ENCODE measurements at places on chromosomes 5 and 9. TPM values are rescaled to one million over a fixed set of nuclear protein-coding genes. Genes with fewer than 3 reads are reported as not detected.

HDAC3 gene
- 57.1 TPM for total RNA-seq

SGTB gene
- 28.2 TPM for total RNA-seq

NUTM2F gene
- not detected for total RNA-seq

DNA sequence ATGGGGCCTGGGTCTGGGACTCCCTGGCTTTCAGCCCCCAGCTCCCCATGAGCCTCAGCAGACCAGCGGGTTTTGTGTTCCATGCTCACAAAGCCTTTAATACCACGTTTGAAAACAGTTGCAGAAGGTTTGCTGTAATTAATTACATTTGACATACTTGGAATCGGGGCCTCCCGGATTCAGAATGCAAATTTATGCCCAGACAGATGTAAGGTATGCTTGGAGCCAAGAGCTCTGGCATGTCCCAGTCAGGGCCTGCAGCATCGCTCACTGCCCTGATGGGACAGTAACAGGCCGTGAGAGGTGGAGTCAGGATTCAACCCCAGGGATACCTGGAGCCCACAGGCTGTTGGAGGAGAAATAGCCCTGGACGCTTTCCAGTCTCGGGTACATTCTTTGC lies 12.2 kb downstream of the ZNF618 start:
- DNase-seq = no peak

DNA sequence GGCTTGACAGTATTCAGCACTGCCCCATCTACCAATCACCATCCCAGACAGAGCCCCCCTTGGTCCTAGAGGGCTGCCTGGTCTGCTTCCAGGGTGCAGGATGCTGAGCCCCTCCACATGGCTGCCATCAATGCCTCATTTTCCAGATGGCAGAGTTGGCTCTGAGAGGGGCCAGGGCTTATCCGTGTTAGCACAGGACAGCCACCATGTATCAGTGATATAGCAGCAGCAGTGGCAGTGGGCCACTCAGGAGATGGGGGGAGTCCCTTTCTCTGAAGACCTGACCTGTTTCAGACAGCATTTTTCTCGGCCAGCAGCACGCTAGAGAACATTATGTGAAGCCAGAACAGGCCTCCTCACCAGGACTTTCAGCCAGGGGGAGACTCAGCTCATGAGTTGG lies 1.6 kb upstream of the SMIM32 start:
- DNase-seq = no peak

- DNase-seq = no peak
Observed at GRCh38 chr9:79940919-79941318, 369.2 kb downstream of the TLE4 start.

- DNase-seq = no peak
Observed at GRCh38 chr5:142817949-142818431, 47.8 kb downstream of the ARHGAP26 start.

GRCh38 chr5:158513490-158514318 lies 586.0 kb downstream of the EBF1 start:
- DNase-seq = no peak

DNA sequence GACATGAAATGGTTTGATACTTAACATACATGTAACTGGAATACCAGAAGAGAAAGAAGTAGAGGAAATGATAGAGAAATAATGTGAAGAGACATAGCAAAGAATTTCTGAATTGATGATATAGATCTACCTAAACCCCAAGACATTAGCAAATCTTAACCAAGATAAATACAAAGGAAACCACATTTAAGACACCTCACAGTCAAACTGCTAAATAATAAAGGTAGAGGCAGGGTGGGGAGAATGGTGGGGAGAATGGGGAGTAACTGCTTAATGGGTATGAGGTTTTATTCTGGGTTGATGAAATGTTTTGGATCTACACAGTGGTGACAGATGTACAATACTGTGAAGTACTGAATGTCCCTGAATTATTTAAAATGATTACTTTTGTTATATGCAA lies 17.5 kb downstream of the CARNMT1 start:
- no peak for DNase-seq

GRCh38 chr5:137791387-137791786 lies 37.2 kb upstream of the HNRNPA0 start:
- no peak for DNase-seq

- DNase-seq = no peak
Observed at GRCh38 chr5:31680528-31680927, 41.6 kb downstream of the PDZD2 start.

DNA sequence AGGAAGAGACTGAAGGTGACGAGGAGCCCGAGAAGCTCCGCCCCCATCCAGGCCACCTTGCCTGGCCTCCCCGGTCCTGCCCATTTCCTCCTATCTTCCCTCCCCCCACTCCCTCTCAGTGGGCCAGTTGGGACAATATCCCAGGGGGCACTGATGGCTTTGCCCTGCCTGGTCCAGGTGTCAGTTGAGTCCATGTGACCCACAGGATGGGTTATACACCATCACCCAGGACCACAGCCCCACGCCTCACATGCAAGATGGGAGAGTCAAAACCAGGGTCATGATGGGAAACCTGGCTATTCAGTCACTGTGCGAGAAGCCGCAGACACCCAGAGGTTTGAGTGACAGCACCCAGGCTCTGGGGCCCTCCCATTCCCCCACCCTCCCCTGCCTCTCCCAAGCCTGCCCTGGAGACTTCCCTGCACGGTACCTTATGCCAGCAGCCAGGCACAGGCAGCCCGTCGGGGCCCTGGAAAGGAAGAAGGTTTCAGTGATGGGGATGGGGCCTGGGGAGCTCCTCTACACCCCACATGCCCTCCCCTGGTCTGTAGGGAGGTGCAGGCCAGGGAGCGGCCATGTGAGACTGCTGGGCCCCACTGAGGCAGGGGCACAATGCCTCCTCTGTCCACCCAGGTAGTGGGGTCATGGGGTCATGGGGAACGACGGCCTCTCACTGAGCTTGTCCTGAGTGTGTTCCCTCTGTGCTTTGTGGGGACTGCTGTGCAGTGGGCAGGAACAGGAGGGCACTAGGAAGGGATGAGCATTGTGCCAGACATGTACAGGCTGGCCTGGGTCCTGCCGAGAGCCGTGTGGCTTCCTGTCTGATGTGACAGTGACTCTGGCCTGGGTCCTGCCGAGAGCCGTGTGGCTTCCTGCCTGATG lies 6.3 kb upstream of the PHYKPL start:
- no peak for DNase-seq

DNA sequence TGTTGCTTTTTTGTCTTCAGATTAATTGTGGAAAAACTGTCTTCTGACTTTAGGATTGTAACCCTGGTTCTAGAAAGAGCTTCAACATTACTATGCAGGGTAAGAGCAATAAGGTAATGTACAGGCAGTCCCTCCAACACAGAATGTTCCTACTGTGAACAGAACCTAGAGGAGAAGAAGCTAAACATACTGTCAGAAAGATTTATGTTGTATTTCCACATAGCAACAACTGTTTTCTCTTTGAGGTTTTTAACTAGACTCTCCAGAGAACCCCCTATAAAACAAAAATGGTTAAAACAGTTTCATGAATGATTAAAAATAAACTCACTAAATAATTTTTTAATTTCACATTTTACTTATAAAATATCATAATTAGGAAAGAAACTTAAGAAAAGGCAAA lies 64.3 kb upstream of the NAA35 start:
- no peak for DNase-seq

- no peak for DNase-seq
Observed at GRCh38 chr5:179820127-179820482, 600 bp upstream of the SQSTM1 start.
